ENCODE measurements at places on chromosomes 11 and 22.

GRCh38 chr11:124893781-124894401, 3.8 kb downstream of the ROBO4 start:
- DNase-seq: no peak

- no peak for DNase-seq
Observed at GRCh38 chr22:22216450-22216959, 28.1 kb upstream of the VPREB1 start.

DNA sequence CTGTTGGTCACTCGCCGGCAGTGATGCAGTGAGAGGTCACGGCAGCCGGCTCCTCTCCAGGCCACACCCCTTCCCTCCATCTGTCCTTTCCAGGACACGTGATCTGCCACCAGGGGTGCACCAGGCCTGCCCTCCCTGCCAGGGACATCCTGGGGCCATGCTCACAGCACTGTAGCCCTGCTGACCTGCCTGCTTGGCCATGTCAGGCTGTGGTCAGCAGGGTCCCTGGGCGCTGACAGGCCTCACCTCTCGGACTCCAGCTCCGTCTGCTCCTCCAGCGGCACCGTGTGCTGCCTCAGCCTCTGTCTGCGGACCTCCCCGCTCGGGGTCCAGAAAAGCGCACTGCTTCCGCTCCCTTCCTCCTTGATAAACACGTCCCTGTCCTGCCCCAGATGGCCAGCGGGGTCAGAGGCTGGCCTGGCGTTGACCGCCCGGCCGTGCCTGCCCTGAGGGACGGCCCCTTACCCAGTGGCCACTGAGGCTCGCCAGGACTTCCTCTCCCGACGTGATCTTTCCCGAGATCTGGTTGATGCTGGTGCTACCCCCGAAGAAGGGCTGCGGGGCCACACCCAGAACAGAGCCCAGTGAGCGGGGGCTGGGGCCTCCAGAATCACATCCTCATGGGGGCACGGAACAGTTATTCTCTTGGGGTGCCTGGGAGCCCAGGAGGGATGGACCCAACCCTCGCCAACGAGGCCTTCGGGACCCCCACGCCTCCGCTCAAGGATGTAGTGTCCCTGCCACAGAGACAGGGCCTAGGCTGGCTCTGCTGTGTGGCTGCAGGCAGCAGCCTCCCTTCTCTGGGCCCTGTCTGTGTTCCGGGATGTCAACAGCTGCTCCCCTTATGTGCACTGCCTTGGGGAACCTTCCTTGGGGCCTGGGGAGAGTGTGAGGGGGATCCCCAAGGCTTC, 36.3 kb upstream of the CARS1 start:
- DNase-seq: no peak

- DNase-seq: no peak
Observed at GRCh38 chr11:8360086-8360828, 96.6 kb upstream of the LMO1 start.

DNA sequence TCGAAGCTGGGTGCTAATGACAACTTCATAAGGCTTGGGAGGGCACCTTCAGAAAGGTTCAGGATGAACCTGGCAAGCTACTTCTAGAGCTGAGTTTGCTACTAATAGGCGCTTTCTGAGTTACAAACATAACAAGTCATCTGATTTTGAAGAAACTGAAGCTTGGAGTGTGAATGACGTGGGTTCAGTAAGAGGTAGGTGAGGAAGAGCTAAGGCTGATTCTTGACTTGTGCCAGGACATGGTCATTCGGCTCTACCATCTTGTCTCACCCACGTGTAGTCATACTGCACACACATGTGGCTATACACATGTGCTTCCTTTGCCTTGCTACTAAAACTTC, 56.4 kb downstream of the SWAP70 start:
- DNase-seq: no peak

DNA sequence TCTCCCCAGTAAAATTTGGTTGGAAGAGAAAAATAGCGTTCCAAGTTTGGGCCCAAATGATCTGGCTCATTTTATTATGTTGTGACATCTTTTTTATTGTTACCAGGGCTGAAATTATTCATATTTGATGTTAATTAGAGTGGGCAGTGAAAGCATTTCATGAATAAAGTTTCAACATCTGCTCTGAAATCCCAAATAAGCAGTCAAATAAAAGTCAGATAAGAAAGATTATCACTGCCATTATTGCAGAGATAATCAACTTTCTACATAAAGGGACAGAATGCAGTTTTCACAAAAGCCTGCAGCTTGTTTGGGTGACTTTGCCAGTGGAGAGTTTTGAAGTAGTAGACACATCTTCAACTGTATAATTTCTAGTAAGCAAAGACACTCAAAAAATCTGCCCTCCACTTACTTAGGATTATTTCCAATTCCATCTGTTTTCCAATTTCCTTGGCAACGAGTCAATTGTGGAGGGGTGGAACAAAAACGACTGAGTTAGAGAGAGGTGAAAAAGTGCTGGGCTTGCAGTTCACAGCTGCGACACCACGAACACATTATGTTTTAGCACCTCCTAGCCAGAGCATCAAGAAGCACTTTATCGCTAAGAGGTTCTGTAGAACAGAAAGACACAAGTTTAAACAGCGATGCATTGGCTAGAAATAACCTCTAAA, 9.0 kb downstream of the TECTA start:
- no peak for DNase-seq

Measured in stimulated activated CD8-positive, alpha-beta memory T cell treated with anti-CD3 and anti-CD28 coated beads, Interleukin-4, amount 100 ng/mL, for 24 hours (primary cell).